Naive B cell (primary cell): ENCODE measurements at places on chromosomes 3 and 15. TPM values are rescaled to one million over a fixed set of nuclear protein-coding genes. Genes with fewer than 3 reads are reported as not detected.

DNA sequence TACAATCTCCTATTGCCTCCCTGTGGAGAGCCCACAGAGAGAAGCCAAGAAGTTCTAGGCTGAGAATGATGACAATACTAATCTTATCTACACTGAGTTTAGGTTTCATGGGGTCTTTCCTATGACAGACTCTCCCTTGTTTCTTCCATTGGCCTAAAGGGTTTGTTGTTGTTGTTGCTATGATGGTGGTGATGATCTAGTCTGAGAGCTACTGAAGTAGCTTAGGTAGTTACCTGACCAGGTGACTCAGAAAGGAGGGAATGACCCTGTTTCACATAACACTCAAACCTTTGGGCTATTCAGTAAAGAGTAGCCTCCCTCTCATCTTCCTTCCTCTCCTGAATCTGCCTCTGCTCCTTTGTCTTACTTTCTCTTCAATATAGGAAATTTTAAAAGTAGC is 170.2 kb downstream of the GMNC start:
- no peak for DNase-seq

DNA sequence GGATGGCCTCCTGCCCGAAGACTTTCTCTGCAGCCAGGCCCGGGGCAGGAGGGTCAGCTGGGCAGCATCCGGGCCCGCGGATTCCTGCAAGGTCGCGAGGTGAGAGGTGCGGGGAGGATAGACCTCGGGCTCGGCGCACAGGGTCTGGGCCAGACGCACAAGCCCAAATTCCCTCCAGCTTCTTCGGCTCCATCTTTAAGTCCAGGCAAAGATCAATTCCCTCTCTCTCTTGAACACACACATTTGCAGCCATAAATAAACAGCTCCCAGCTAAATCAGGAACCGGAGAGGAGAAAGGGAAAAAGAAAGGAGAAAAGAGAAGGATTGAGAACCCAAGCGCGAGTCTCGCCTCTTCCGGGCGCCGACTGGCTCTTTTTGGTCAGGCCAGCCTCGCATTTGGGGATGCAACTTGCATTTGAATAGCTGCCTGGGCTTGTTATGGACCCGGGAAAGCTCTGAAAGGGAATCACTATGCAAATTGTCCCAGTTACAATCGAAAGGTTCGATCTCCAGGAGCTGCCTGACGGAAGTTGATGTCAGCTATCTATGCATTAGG is 14.5 kb upstream of the ONECUT1 start:
- no peak for DNase-seq

- DNase-seq: no peak
These were observed 44.6 kb downstream of the EEFSEC start for GRCh38 chr3:128197855-128198254.

The RARB gene
- polyA plus RNA-seq: not detected

The ACTC1 gene
- not detected for polyA plus RNA-seq

The ILDR1 gene
- polyA plus RNA-seq: not detected

The SQOR gene
- 63.2 TPM for polyA plus RNA-seq
